GM23338 (cell line): ENCODE measurements at places on chromosomes 1 and 21. TPM values are rescaled to one million over a fixed set of nuclear protein-coding genes. Genes with fewer than 3 reads are reported as not detected.
A peak's percentile ranks its signal among the peaks of the same experiment; 100 is the strongest.

GRCh38 chr1:204617256-204618147 lies 68.0 kb downstream of the LRRN2 start:
- no peaks in the 10 kb centered on the region for H3K36me3 ChIP-seq
- H3K27me3 ChIP-seq: no peaks in the 10 kb centered on the region
- no peak for DNase-seq
- no peak overlapping the region for H3K27ac ChIP-seq
- H3K4me3 ChIP-seq: no peak overlapping the region

RAB13 gene
- total RNA-seq: 38.0 and 38.6 TPM in 2 replicates

- no peak overlapping the region for H3K27ac ChIP-seq
- H3K36me3 ChIP-seq: no peaks in the 10 kb centered on the region
- DNase-seq: no peak
- H3K4me1 ChIP-seq: no peaks in the 10 kb centered on the region
- no peaks in the 10 kb centered on the region for H3K27me3 ChIP-seq
Measured at GRCh38 chr1:198856601-198857000, 217.8 kb downstream of the PTPRC start.

AGBL4 gene
- 0.85 and 1.5 TPM in 2 replicates for total RNA-seq

MRPL9 gene
- 88.5 and 89.0 TPM in 2 replicates for total RNA-seq

CREB3L4 gene
- 21.3 and 26.8 TPM in 2 replicates for total RNA-seq

DNA sequence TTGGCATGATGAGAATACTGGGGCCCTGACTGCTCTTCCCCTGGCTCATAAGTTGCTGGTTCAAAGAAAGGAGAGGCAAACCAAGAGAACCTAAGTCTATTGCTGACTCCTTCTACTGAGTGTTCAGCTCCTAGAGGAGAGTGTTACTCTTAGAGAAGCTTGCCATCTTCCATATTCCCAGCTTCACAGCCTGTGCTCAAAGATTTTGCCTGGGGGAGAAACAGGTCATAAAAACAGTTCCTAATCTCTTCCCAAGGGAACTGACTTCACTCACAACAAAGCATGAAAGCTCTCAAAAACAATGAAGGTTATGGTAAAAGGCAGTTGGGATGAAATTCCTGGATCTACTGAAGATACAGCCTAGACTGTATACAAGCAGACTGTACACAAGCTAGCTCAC lies 37.1 kb downstream of the LRRC40 start:
- no peak for DNase-seq
- no peak overlapping the region for H3K4me3 ChIP-seq
- no peak overlapping the region for H3K27ac ChIP-seq
- no peaks in the 10 kb centered on the region for H3K4me1 ChIP-seq

- no peaks in the 10 kb centered on the region for H3K27me3 ChIP-seq
- no peak overlapping the region for H3K4me3 ChIP-seq
- no peak for DNase-seq
- H3K4me1 ChIP-seq: no peaks in the 10 kb centered on the region
- no peaks in the 10 kb centered on the region for H3K36me3 ChIP-seq
Measured at GRCh38 chr1:67536957-67537666, 106.9 kb upstream of the SERBP1 start.

GRCh38 chr1:167681024-167681423 lies 40.8 kb upstream of the MPZL1 start:
- H3K27ac ChIP-seq: no peak overlapping the region
- H3K4me1 ChIP-seq: peaks cover 20% of the 10 kb centered on the region
- H3K36me3 ChIP-seq: no peaks in the 10 kb centered on the region

- peak; percentile 96 for DNase-seq
- H3K27me3 ChIP-seq: no peaks in the 10 kb centered on the region
- H3K36me3 ChIP-seq: no peaks in the 10 kb centered on the region
Measured at GRCh38 chr1:2049718-2050431, at the start of gene PRKCZ. PRKCZ (plus strand) TSS chr1:2050411; CDS start chr1:2050631, 220 bp downstream.
